ENCODE measurements at places on chromosomes 4 and X.

DNA sequence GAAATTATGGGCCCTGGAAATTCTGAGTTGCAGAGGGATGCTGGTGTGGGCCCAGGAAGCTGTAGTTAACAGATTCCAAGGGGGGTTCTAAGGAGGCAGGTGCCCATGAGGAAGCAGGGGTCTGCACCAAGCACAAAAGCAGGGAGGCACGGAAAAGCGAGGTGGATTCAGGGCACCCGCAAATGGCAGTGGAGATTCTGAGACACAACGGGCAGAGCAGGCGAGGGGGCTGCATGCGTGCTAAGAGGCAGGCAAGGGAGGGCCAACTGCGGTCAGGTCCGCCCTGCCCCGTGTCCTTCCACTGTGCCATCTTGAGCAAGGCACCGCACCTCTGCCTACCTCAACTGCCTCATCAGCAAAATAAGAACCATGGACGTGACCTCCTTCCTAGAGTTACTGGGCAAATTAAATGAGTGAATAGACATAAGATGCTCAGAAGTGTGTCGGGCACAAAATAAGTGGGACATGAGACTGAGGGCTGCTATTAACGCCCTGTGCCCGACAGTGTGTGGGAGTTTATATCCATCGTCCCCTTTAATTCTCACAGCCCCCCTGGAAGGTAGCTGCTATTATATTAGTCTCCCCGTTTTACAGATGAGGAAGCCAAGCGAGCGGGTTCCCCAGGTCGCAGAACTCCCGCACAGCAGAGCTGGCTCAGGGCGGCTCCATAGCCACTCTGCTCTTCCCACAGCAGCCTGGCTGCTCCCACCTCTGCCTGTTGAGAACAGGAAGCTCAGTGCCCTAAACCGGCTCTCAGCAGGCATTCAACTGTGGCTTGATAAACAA is 67.6 kb downstream of the PPP2R2C start:
- no peak for DNase-seq

GRCh38 chr4:100786481-100786880 is 268.7 kb upstream of the EMCN start:
- DNase-seq = no peak

GRCh38 chr4:48375651-48376304 is 34.4 kb downstream of the SLAIN2 start:
- no peak for DNase-seq

DNA sequence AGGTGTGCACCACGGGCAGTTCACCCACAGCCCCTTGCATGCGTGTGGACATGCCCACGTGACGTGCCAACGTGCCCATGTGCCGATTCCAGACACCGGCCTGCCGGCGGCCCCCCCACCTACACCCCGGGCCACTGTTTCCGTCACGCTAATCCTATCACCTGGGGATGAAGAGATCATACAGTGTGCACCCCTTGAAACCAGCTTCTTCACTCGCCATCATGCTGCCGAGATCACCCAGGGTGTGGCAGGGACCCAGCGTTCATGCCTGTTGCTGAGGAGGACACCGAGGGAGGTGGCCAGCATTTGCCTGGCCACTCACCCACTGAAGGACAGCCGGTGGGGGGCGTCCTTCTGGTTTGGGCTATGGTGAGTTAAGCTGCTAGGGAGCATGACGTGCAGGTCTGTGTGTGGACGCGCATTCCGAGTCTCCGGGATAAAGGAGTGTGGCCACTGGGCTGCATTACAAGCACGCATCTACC is 14.1 kb downstream of the CTBP1 start:
- no peak for DNase-seq

DNA sequence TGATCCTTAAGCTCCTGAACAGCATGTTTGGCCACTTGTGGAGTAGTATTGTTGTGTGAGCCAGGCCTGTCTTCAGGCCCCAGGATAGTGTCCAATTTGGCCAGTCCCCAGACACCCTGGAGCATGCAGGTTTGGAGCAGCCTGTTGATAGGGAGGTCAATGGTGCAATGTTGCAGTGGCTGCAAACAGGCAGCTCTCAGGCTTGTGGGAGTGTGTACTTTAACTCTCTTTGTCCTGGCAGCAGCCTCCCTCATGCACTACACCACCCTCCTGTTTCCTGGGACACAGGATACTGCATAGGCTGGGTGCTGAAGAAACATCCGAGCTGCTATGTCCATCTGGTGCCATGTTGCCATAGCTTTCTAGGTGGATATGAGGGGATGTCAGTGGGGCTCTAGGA is 24.0 kb downstream of the TECRL start:
- no peak for DNase-seq

- no peak for DNase-seq
Observed at GRCh38 chr4:145796346-145796745, 116.4 kb downstream of the C4orf51 start.

GRCh38 chr4:150299816-150300215 is 221.6 kb downstream of the DCLK2 start:
- DNase-seq = no peak

GRCh38 chr4:69360271-69360670 is 80.0 kb downstream of the UGT2B28 start:
- no peak for DNase-seq

GRCh38 chr4:94849901-94850300 is 92.1 kb downstream of the BMPR1B start:
- no peak for DNase-seq

All from stimulated activated CD4-positive, alpha-beta T cell treated with anti-CD3 and anti-CD28 coated beads, Interleukin-1b, Interleukin-23, amount 100 ng/mL, for 1 hour (primary cell).